ENCODE measurements at places on chromosomes 7 and 10. TPM values are rescaled to one million over a fixed set of nuclear protein-coding genes. Genes with fewer than 3 reads are reported as not detected.

The NYAP1 gene
- total RNA-seq = 0.95 TPM

The VSTM2A gene
- not detected for total RNA-seq

The TAS2R41 gene
- not detected for total RNA-seq

The EBF3 gene
- not detected for total RNA-seq

The PDZD7 gene
- 1.8 TPM for total RNA-seq

The CABCOCO1 gene
- 2.4 TPM for total RNA-seq

The GPER1 gene
- 5.7 TPM for total RNA-seq

The CPA1 gene
- total RNA-seq = 0.20 TPM

The ADAP1 gene
- 3.9 TPM for total RNA-seq

The ARHGEF35 gene
- 2.7 TPM for total RNA-seq

The FANK1 gene
- total RNA-seq = 3.3 TPM

The CTTNBP2 gene
- total RNA-seq = 2.9 TPM

The TLX1 gene
- not detected for total RNA-seq

The GIMAP5 gene
- not detected for total RNA-seq

The CHN2 gene
- 0.56 TPM for total RNA-seq

The CPED1 gene
- 4.0 TPM for total RNA-seq

The PIP gene
- total RNA-seq = not detected

The PDK4 gene
- 1.9 TPM for total RNA-seq

The PILRA gene
- total RNA-seq = 0.92 TPM

Data from chondrocyte (in vitro differentiated cells).